DMS79 (cell line): ENCODE measurements at places on chromosomes 6 and 20.

- DNase-seq = no peak
Observed at GRCh38 chr20:10492065-10492464, 57.0 kb downstream of the SLX4IP start.

- no peak for DNase-seq
Observed at GRCh38 chr6:113653275-113653674, 203.9 kb upstream of the MARCKS start.

DNA sequence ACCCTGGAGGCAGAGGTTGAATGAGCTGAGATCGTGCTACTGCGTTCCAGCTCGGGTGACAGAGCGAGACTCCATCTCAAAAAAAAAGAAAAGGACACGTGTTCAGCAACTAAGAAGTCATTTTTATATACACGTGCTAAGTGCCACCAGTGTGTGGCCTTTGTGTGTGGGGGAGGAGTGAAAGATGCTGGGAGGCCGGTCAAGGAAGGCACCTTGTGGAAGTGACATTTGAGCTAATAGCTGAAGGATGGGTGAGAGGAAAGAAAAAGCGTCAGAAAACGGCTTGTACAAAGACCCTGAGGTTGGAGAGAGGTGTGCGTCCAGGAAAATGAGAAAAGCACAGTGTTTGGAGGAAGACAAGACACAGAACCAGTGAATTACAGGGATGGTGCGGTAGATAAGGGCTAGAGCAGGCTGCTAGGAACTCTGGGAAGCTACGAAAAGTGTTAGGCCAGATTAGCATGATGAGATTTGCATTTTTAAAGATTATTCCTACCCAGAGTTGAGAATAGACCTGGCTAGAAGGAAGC, 11.6 kb downstream of the RREB1 start:
- no peak for DNase-seq

GRCh38 chr20:41204304-41205265, 67.2 kb downstream of the PLCG1 start:
- no peak for DNase-seq

- DNase-seq = no peak
Observed at GRCh38 chr6:90343576-90343975, 46.9 kb upstream of the BACH2 start.

DNA sequence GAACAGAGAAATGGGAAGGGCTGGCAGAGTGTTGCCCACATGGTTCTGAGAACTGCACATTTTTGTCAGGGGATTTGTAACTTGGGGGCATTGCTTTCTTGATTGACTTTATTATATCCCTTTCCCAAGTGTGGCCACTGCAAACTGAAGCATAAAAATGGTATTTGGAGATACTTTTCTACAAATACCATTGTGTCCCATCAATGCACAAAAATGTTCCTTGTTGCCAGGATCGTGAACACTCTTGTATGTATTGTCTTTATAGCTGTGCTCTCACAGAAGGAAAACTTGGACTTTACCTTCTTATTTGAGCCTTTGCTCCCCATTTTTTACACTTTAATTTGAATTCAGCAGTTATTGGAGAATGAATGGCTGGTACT, 57.1 kb upstream of the C20orf144 start:
- DNase-seq = no peak

DNA sequence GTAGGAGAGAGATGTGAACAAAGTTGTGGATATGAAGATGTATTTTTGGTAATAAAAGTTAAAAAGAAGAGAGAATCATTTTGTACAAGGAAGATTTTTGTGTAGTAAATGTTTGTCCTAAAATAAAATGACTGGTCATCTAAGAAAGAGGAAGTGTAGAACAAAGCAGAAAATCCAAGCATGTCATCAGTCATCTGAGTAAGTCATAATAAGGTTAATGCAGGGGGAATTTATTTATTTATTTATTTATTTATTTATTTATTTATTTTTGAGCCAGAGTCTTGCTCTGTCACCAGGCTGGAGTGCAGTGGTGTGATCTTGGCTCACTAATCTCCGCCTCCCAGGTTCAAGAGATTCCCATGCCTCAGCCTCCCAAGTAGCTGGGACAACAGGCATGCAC, 15.7 kb upstream of the CGA start:
- DNase-seq = no peak

GRCh38 chr20:43446361-43446879, 11.3 kb upstream of the SRSF6 start:
- no peak for DNase-seq

GRCh38 chr6:135883045-135883444, 31.5 kb downstream of the PDE7B start:
- no peak for DNase-seq

- DNase-seq = no peak
Observed at GRCh38 chr6:106318061-106318460, 7.5 kb downstream of the ATG5 start.

DNA sequence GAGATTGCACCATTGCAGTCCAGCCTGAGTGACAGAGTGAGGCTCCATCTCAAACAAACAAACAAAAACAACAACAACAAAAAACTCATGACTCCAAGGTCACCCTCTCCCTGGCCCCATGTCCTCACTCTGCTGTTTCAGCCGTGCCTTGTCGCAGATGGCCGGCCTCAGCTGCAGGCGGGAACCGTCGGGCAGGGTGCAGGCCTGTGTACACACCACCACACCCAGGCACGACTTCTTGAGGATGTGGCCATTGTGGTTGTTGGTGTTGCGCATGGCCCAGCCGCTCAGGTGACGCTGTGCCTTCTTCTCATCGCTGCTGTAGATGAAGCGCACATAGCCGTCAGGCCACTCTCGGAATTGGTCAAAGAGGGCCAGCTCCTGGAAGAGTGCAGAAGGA, 4.8 kb downstream of the GCM2 start:
- DNase-seq = no peak

DNA sequence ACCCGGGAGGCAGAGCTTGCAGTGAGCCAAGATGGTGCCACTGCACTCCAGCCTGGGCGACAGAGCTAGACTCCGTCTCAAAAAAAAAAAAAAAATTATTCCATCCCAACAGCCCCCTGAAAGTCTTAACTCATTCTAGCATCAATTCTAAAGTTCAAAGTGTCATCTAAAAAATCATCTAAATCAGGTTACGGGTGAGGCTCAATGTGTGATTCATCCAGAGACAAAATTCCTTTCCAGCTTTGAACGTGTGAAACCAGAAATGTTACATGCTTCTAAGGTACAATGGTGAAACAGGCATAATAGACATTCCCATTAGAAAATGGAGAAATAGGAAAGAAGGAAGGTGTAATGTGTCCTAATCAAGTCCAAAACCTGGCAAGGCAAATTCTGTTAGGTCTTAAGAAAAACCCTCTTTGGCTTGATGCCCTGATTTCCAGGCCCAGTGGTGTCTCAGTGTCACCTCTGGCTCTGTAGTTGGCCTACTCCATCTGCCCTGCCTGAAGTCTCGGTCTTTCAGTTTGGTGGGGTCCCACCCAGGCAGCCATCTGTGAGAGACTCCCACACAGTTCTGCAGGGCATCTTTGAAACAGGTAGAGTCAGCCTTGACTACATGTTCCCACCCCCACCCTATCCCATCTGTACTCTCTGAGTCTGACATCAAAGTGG, 43.5 kb downstream of the HFE start:
- no peak for DNase-seq

DNA sequence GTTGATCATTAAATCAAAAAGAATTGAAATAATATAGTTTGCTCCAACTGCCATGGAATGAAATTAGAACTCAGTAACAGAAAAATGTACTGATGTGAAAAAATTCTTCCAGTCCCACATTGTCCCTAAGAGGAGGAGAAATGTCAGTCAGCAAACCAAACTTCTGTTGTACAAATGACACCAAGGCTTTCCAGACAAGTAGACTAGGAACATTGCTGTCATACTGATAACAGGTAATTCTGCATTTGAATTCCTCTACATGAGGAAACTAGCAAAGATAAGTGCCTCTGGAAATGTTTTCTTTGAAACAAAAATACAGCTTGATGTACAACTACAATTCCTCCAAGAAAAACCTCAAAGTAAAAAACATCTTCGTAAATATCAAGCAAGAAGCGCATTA, 90.2 kb downstream of the HIVEP1 start:
- no peak for DNase-seq

GRCh38 chr6:111992851-111993250, 61.1 kb upstream of the CCN6 start:
- no peak for DNase-seq

DNA sequence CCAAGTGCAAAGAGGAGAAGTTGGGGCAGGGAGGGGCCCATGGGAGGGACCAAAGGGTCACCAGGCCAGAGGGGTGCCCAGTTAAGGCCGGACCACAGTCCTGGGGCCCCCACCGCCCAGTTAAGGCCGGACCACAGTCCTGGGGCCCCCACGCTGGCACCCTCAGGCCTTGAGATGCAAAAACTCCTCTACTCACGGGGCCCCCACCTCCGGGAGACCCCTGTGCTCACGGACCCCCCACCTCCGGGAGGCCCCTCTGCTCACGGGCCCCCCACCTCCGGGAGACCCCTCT, 16.9 kb downstream of the KCNQ2 start:
- DNase-seq = no peak

- DNase-seq = no peak
Observed at GRCh38 chr6:107292715-107293271, 166.6 kb downstream of the PDSS2 start.

DNA sequence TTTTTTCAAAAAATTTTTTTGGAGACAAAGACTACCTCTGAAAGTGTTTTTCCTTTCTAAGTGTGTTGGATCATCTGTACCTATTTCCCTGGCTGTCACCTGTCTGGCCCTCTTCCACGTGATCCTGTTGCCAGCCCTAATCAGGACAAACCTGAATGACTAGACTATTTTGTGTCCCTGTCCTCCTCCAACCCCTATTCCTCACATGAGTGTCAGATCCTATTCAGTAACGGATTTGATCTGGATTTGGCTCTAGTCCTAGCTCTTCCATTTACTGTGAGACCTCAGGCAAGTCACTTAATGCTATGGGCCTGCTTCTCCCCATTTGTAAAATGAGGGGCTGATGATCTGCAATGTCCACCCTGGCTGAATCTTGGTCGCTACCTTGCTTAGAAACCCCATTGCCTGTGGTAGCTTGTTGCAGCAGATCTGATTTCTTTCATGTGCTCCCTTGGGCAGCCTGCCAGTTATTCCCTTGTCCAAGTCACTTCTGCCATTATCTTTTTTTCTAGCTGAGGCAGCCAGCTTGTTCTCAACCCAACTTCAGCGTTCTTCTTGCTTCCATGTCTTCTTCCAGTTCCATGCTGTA, 4.8 kb downstream of the PHF20 start:
- no peak for DNase-seq

DNA sequence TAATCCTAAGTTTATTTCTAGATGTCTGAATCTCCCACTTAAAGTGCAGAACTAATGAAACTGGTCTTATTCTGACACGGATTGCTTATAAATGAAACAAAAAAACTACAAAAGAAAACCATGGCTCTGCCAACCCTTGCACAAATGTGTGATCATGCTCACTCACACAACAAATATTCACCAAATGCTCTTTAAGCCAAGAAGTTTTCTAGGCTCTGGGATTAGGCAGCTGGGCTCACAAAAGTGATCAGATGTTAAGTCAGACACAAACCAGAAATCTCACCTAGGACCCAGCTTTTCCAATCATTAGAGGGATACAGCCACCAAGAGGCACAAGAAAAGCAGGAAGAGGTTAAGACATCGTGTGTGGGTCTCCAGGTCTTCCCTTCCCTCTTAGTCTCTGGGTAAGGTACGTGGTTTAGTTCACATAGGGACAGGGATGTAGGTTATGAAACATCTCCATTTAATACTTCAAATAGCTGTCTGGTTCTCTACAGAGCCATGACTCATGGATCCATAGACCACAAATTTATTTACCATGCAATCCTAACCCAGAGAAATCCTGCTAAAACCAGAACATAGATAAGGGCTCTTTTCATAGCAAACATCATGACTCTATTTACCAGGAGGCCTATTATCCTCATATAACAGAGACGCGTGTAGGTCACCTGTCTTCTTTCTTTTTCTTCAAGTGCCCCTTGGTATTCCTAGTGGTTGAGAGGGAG, 165.2 kb downstream of the WDR27 start:
- DNase-seq = no peak

- no peak for DNase-seq
Observed at GRCh38 chr20:13173201-13173600, 47.9 kb upstream of the ISM1 start.

DNA sequence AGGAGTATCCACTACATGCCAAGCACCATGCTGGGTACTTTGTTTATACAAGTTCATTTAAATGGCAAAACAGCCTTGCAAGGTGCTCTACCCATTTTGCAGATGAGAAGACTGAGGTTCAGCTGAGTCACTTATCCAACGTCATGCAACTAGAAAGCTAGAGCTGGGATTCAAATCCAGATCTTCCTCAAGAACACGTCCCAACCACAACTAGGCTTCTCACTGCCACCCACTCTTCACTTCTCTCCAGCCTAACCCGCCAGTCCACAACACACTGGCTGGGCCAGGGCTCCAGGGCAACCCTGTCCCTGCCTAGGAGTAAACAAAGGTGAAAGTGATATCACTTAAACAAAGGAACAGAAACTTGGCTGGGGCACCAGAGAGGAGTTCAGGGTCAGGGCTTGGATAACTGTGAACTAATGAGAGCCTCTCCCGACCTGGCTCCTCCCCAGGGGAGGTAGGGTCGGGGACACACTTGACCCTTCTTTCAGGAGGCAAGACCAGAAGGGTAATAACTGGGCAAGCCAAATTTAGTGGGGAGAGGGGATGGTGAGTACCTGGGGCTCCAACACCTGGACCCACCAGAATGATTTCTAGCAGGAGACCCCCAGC, 7.9 kb downstream of the SDC4 start:
- DNase-seq = no peak

DNA sequence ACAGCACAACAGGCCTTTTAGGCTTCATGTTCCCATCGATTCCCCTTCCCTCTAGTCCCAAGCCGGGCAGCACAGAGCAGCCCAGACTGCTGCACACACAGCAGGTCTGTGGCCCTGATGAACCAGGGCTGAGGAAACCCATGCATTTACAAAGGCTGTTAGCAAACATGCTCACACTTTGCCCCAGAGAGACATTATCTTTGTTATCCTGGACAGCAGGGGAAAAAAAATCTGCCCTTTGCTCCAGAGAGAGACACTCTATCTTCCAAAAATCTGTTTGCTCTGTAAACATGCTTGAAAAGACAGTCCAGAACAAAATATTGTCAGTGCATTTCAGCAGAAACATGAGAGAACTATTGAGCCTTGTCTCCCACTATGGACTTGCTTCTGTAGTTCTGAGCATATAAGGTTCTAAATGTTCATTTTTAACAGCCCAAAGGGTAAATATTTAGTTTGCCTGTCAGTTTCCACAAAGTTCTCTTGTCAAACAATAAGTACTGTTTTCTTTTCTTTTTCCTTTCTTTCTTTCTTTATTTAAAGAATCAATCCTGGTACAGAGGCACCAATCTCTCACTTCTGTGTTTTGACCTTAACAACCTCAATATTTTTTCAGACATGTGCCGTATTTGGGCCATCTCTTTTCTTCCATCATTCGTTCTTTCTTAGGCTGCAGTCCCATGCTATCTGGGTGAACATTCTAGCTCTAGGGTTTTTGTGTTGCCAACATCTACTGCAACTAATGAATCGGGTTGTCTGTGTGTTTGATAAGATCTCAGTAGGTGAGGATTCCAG, 468.0 kb downstream of the EPM2A start:
- DNase-seq = no peak

DNA sequence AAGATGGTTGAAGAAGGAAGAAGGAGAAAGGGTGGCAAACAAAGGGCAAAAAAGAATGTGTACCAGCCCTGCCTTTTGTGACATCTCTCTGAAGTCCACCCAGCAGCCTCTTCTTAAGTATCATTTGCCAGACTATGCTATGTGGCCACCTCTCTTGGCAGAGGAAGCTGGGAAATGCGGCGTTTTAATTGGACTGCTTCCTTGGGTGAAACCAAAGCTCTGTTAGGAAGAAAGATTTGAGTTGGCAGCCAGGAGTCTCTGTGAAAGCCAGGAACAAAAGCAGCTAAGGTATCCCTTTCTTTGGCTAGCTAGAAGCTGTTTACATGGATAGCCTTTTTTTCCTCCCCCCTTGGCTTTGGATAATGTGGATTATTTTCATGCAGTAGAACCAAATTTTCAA, 67.5 kb upstream of the GTSF1L start:
- no peak for DNase-seq
